ENCODE measurements at places on chromosomes 3 and 15.

GRCh38 chr3:171184372-171184771 is 157.9 kb upstream of the SLC2A2 start:
- DNase-seq, result no peak

GRCh38 chr3:55609230-55609827 is 122.2 kb upstream of the WNT5A start:
- DNase-seq, result no peak

DNA sequence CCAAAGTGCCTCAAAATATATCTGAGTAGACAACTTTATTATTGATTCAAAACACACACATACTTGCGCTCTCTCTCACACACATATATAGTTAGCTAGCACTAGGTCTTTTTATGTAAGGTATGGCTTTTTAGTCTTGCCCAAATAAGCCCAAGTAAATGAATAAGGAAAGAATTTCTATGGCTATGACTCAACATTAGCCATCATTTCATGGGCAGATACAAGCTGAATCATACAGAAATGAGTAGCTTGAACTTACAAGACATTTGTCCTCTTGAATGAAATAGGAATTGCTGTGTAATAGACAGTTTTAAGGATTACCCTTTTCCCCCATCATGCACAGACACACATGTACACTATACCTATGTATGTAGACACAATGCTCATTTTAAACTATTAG is 4.9 kb downstream of the CADPS start:
- peak; percentile 6 for DNase-seq

DNA sequence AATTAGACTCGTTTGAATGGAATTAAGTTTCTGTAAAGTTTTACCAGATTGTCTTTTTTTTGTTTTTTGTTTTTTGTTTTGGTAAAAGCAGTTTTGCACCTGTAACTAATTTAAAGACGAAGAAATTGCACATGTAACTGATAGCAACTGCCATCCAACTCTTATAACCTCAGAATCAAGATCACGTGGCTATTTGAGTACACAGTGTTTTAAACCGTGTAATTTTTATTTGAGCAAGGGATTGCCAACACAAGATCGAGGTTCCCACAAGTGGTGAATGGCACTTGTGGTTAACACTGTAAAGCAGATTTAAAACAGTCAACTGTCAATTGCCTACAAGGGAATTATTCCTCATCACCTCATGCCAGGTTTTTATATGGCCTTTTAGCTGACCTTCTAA is 67.3 kb downstream of the PPARG start:
- DNase-seq, result no peak

GRCh38 chr3:158792709-158793108 is 9.1 kb upstream of the MFSD1 start:
- peak; percentile 96 for DNase-seq

DNA sequence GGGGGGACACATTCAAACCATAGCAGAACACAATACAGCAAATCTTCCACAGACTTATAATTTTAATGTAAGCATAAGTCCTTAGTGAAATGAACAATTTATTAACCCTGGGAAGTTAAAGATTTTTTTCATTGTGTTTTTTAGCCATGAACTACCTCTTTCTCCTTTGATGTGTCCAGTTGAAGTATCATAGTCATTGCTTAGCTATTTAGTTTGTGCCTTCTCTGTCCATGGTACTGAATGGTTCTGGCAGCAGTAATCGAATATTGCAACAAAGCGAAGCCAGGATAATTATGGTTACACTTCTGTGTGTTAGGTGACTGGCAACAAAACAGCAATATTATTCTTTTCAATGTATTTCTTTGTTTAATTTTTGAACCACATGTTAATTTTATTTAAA is 403.0 kb upstream of the ONECUT1 start:
- DNase-seq, result peak; percentile 3

DNA sequence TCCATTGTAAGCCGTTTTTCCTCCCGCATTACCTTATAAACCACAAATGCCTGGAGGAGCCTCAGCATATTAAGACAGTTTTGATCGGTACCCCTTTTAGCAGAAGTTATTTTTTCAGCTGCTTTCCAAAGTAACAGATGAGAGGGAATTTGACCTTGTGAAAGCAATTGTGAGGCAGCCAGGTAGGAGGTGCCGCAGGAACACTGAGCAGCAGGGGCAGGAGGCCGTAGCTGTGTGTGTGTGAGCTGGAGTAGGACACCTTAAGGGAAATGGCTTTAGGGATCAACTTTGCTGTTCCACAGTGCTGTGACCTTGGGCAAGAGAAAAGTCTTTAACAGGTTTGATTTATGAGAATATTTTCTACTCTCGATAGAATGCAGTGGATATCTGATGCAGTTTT is 482.1 kb downstream of the IL5RA start:
- no peak for DNase-seq

DNA sequence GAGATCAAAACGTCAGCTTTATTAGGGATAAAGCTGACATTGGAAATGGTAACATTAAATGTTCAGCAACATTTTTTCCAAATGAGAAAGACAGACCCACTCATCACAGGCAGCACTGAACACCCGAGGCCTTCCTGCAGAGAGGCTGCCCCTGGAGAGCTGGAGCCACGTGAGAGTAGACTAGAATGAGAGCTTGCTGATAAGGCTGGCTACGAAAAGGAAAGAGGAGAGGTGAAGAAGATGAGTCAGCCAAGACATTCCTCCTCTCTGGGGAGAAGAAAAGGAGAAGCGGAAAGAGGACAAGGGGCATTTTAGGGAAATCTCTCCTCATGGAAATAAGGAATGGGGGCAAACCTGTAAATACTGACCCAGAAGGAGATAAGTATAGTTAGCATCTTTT is 7.3 kb downstream of the CYP19A1 start:
- DNase-seq, result no peak

DNA sequence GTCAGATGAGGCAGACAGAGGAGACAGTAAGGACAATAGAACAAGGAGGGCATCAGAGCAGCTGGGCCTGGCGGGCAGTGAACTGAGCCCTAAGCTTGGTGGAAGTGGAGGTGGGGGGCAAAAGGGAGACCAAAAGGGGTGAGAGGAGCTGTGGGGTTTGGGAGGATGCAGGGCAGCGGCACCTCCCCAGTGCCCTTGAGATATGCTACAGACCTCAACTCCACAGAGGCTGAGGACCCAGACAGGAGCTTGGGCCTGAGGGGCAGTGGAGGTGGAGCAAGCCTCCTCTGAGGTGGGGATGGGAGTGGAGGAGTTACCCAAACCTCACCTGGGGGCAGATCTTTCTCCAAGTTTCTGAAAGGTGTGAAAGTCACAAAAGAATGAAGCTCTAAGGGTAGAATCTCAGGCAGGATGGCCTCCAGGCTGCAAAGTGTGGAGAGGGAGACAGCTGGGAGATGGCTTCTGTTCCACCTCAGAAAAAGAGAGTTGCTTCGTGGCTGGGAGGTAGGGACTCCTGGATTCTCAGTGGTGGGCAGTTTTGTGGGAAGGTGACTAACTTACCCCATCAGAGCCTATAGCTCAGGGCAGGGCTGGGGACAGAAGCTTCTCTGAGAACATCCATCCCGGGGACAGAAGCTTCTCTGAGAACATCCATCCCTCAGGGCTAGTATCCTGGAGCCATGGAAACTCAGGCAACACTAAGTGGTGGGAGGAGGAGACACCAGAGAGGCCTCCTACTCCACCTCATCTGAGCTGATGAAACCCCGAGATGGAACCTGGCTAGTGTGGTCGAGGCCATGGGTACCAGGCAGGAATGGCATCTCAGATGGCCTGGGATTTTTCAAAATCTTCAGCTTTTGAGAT is 2.3 kb upstream of the CLK3 start:
- peak; percentile 33 for DNase-seq

DNA sequence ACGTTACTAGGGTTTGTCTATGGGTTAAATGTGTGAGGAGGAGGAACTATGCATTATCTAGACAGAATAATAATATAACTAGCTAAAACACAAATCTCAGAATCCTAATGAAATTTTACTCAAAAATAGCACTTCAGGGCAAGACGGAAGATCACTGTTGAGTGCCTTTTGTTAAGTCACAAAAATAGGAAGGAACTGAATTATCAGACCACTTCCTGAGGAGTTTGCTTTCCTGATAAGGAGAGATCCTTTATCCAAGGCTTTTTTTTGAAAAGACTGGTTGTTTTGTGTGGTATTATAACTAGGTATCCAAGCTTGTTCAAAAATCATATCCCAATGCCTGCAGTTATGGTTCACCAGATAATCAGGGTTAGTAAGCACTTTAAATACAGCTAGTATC is 34.6 kb downstream of the NR2E3 start:
- no peak for DNase-seq

GRCh38 chr15:26771578-26772153 is 1.2 kb downstream of the GABRB3 start:
- DNase-seq, result no peak

DNA sequence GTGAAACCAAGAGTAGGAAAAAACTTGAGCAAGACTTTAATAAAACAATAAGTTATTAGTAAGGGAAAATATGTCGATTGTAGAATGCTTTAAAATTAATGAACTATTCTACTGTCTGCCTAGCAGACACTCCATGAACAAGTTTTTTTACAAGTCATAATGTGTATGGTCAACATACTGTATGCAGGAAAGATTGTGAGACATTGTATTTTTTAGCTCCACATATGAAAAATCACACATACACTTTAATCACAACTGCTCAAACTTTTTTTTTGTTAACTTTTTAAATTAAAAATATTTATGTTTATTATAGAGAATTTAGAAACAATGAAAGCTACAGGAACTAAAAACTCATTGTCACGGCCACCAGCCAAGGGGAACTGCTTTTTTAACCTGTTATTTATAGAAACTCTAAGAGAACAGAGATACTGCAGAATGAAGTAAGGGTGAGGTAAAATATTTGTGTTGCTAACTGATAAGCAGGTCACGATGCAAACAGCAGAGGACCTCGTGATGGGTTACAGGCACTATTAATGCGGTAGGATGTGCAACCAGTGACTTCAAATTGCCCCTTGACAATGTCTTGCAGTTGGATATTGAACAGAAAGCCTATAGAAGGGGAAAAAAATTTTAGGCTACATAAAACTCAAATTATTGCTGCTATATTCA is 53.0 kb downstream of the THSD4 start:
- DNase-seq, result no peak

DNA sequence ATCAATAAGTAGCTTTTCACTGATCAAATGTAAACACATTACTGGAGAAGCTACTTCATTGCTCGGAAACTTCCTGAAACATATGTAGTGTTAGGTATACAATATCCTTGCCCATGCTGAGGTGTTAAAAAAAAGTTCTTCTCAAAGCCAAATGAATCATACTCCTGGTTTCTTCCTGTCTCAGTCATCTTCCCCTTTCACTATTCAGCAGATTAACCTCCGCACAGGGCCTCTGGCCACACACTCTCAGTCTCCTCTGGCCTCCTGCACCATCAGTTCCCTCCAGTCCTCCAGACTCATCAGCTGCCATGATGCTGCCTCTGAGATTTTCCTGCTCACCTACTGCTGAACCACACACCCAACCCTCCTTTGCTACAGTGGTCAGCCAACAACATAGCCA is 70.5 kb upstream of the BOC start:
- DNase-seq, result no peak

GRCh38 chr3:99808163-99808794 is 9.4 kb upstream of the CMSS1 start:
- peak; percentile 80 for DNase-seq

- peak; percentile 93 for DNase-seq
These were observed 7.6 kb downstream of the RTP2 start for GRCh38 chr3:187694801-187695200.

GRCh38 chr3:107921038-107921437 is 169.8 kb downstream of the CD47 start:
- no peak for DNase-seq

GRCh38 chr3:73207946-73208440 is 146.5 kb downstream of the EBLN2 start:
- no peak for DNase-seq

DNA sequence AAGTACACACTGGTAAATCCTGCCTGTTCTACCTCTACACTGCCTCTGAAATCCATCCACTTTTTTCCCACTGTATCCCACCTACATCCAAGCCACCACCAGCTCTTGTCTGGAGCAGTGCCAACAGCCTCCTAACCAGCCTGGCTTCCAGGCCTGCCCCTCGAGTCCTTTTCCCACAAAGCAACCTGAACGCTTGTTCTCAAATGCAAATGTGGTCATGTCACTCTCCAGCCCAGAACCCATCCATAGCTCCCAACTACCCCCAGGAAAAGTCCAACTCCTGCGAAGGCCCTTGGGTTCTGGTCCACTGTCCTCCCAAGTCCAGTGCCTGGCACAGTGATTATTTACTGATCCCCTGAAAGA is 83.8 kb downstream of the SEMA5B start:
- no peak for DNase-seq

DNA sequence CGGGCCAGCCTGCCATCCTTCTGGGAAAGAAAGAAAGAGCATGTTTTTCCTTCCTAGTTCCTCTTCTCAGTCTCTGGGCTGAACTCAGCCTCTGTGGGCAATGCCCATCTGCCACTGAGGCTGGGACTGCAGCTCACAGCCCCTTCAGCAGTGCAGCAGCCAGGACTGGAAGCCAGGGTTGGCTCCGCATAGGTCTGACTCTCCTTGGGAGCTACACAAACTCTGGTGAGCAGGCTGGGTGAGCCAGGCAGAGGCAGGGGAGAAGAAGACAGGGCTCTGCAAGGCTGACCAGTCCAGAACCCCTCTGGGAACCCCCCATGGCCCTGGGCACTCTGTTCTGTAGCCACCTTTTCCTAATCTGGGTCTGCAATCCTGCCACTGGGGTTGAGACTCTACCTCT is 3.6 kb downstream of the DISP2 start:
- no peak for DNase-seq

- DNase-seq, result no peak
These were observed 587.4 kb upstream of the KCNMB2 start for GRCh38 chr3:177948716-177949425.

DNA sequence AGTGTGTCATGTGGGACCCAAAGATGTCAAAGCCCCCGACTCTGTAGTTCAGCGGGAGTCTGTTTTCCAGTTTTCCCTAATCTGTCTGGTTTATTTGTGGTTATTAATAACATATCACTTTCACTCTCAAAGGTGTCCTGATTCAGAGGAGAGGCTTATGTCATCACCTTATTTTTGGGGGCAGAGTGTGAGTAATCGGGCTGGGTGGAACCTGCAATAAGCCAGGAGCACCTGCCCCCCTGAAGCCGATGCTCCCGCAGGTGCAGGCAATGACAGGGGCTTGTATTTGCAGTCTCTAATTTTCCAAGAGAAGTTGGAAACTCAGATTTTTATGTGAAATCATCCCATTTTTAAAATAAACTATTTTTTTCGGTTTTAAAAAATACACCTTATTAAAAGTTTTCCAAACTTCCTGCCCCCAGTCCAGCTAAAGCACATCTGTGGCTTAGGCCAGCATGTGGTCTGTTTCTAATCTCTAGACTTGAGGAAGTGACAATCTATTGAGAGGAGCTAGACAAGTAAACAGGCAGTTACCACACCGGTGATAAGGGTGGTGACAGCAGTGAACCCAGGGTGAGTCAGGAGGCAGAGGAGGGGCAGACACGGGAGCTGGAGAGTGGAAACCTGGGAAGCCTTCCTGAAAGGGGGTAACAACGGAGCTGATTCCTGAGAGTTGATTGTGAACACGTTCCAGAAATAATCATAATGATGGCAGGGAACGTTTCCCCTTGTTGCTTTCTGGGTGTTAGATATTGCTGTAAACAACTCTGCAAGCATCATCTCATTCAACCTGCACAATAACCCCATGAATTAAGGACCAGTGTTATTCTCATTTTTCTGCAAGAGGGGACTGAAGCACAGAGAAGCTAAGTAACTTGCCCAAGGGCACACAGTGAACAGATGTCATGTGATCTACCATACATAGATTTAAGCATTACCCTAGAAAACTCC is 37.2 kb downstream of the BHLHE40 start:
- DNase-seq, result peak; percentile 44
